ENCODE measurements at places on chromosomes 2 and 18. TPM values are rescaled to one million over a fixed set of nuclear protein-coding genes. Genes with fewer than 3 reads are reported as not detected.

- H3K36me3 ChIP-seq = no peaks in the 10 kb centered on the region
- H3K4me3 ChIP-seq = no peak overlapping the region
- ATAC-seq = no peak
- no peaks in the 10 kb centered on the region for H3K27me3 ChIP-seq
Measured at GRCh38 chr2:56217106-56217505, 33.3 kb downstream of the CCDC85A start.

DNA sequence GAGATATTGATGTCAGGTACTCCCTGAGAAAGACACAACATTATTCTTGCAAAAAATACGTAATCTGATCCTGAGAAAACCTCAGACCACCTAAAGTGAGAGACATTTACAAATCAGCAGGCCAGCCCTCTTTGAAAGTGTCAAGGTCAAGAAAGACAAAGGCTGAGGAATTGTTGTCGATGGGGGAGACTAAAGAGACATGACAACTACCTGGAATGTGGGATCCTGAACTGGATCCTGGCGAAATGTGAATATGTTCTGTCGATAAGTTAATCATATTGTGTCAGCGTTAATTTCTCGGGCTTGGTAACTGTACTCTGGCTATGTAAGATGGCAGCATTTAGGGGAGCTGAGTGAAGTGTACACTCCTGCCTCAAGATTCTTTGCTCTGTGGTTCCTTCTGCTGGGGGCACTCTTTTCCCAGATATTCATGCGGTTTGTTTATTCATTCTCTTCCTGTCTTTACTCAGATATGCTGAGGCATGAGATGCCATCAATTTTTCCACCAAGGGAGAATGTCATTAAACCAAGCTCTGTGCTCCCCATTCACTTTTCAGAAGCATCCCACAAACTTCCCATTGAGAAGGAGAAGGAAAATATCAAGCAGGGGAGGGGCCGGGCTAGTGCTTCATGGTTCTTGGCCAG is 154.9 kb downstream of the CAPN13 start:
- no peak for ATAC-seq
- no peak overlapping the region for H3K4me3 ChIP-seq
- H3K4me1 ChIP-seq = no peaks in the 10 kb centered on the region
- H3K36me3 ChIP-seq = no peaks in the 10 kb centered on the region
- H3K27ac ChIP-seq = no peak overlapping the region

- no peak overlapping the region for H3K4me3 ChIP-seq
- no peaks in the 10 kb centered on the region for H3K27me3 ChIP-seq
- no peak overlapping the region for H3K27ac ChIP-seq
- no peaks in the 10 kb centered on the region for H3K4me1 ChIP-seq
Measured at GRCh38 chr18:62928326-62928725, 213.0 kb downstream of the PHLPP1 start.

The CD302 gene
- total RNA-seq = 0.29 TPM

The LIMS4 gene
- 0.43 TPM for total RNA-seq

The SERPINB13 gene
- total RNA-seq = not detected

The KLHL30 gene
- total RNA-seq = not detected
